ENCODE measurements at places on chromosomes 1 and 21.

- no peak for DNase-seq
Observed at GRCh38 chr1:55803429-55803828, 588.3 kb upstream of the USP24 start.

GRCh38 chr1:157156058-157156541 is 17.9 kb upstream of the ETV3 start:
- peak; percentile 57 for DNase-seq

- no peak for DNase-seq
Observed at GRCh38 chr1:34982820-34983376, 2.2 kb downstream of the TMEM35B start.

- DNase-seq: no peak
Observed at GRCh38 chr1:246170574-246171261, 336.4 kb downstream of the SMYD3 start.

DNA sequence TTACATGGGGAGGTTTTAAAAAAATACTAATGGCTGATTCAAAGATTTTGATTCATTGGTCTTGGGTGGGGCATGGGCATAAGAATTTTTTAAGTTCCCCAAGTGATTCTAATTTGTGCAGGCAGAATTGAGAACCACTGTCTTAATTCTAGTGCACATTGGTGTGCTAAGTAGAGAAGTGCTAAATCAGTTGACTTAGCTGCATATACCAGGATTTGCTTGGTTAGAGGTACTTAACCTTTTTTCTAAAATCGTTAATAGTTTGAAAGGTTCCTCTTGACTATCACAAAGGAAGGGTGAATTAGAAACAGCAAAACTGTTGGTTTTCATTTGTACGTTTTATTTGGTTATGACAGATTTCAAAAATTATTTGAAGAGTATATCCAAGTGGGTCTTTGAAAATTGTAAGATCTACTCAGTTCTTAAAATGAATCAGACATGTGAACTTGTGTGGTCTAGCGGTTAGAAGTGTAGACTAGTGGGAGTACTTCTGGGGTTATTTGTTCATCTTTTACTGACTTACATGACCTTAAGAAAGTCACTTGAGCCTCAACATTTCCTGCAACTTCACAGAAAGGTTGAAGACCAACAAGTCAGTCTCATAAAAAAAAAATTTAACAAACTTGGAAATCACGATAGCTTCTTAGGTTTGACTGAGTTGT is 66.7 kb downstream of the RPAP2 start:
- no peak for DNase-seq

- no peak for DNase-seq
Observed at GRCh38 chr1:208857465-208857864, 613.3 kb upstream of the PLXNA2 start.

GRCh38 chr1:180092931-180093650 is 61.6 kb upstream of the QSOX1 start:
- DNase-seq: no peak

DNA sequence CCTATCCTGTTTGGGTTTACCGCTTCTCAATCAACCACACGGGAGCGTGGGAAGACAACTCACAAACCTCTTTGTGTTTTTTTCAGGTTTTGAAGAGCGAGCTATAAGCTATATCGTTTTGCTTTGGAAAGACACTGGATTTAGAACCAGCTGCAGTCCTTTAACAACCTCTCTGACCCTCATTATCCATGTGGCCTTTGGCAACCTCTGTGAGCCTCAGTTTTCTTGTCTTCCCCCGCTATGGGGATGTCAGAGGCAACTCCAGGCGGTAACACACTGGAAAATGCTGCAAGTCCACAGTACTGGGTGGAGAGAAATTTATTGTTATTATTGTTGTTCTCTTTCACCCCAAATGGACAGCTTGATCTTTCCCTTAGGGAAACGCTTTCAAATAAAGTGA is 100.0 kb downstream of the ETS2 start:
- DNase-seq: no peak

GRCh38 chr21:28224191-28224726 is 768.4 kb downstream of the LTN1 start:
- no peak for DNase-seq

DNA sequence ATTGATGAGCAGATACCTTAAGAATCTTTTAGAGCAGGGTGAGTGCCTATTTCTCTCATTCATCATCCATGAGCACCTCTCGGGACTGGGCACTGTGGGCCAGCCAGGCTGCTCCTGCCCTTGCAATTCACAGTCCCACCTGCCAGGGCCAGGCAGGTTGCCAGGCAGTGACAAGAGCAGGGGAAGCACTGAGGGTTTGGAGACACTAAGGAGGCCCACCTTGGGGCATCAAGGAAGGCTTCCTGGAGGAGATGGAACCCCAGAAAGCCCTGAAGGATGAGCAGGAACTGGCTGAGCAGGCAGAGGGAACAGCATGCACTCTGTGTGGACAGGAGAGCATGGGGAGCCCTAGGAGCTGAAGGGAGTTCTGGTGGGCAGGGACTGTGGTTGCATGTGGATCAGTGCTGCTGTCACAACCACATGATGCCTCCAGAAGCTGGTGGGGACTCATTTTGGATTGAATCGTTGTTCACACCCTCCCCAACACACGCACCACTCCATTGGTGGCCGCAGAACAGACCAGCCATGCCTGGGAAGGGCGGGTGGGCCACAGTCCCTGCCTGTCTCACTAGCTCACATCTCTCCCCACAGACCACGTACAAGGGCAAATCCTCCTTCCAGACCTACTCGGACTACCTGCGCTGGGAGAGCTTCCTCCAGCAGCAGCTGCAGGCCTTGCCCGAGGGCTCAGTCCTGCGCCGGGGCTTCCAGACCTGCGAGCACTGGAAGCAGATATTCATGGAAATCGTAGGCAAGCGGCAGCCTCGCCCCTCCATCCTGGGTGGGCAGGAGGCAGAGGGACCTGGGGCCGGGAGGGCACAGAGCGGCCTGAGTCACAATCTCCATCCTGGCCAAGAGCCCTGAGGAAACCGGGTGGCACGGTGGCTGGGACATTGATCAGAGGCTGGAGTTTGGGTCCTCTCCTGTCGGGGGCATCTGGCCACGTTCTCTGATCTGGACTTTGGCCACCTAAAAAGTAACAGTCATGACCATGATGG is 55.1 kb downstream of the DISP3 start:
- DNase-seq: no peak

DNA sequence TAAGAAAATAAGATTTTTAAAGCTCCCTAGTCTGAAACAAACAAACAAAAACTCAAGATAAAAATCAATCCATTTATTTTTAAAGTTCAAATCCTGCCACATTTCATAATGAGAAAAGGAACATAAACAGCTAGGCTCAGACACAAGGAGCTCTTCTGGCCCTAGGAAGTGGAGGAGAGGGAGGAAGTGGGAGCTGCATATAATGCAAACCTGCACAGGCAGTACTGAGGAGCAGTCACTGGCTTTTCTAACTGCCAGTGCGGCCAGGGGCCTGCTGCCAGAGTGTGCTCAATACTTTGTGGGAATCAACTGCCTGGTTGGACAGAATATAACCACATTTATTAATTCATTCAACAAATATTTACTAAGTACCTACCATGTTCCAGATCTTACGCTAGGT is 139.8 kb upstream of the SPATA6 start:
- DNase-seq: no peak

GRCh38 chr1:193416226-193417024 is 230.0 kb upstream of the B3GALT2 start:
- DNase-seq: no peak

- no peak for DNase-seq
Observed at GRCh38 chr1:9013819-9014218, 12.4 kb downstream of the SLC2A7 start.

GRCh38 chr1:44266400-44267344 is 53.4 kb downstream of the DMAP1 start:
- no peak for DNase-seq

- DNase-seq: no peak
Observed at GRCh38 chr1:236320671-236321070, 38.9 kb upstream of the ERO1B start.

DNA sequence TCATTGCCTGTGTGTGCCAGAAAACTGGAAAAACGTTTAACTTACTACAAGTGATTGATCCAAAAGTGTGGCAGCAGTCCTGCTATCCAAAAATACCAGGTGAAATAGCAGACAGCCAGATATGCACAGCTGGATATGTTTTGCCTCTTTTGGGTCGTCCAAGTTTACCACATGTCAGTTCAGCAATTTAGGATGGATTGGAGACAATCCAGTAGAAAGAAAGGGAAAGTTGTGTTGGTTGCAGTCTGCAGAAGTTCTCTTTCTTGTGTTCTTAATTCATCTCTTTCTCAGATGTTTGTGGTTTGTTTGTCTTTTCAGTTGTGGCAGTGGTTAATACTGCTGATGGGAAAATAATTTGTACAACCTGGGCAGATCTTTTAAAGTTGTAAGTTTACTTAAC is 645.0 kb downstream of the PTPRC start:
- no peak for DNase-seq

GRCh38 chr1:88973520-88974137 is 18.8 kb downstream of the KYAT3 start:
- no peak for DNase-seq

- no peak for DNase-seq
Observed at GRCh38 chr1:186519982-186520381, 59.1 kb upstream of the PDC start.

DNA sequence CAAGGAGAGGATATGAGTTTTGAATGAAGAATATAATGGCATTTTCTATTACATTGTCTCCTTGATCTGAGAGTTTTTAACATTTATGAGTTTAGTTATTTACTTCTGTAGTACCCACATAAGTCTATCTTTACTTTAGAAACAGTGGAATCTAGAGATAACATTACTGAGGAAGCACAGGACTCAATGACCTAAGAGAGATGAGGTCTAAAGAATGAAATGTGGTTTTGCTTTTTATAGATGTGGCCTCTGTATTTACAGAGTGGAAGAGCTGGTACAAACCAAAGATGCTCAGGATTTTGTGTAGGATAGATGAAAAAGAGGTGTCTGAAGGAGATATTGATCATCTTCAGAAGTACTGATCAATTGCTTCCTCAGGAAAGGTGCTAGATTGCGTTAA is 177.3 kb downstream of the KCTD3 start:
- DNase-seq: no peak

- DNase-seq: no peak
Observed at GRCh38 chr1:196091397-196092135, 516.7 kb downstream of the KCNT2 start.

DNA sequence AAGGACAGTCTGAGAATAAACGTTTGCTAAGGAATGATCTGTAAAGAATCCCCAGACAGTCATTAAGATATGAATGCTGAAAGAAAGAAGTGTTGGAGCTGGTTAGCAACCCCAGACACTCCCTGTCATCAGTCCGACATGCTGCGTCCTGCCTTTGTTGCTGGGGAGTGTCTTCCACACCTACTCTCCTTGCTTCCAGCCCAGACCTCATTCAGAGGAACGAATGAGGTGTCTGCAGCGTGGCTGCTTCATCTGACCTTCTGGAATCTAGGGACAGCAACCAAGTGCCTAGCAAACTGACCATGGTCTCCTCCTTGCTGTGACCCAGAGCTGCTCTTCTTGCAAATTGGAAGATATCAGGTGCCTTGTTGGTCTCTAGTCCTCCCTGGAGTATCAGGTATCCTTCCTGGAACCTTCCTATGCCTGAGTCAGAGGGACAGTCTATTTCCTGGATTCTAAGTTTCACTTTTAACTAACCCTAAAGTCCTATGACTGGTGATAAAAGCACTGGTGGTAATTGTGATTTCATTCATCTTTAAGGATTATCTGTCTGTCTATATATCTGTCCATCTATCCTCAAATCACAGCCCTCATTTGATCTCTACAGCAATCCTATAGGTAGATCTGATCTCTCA is 45.3 kb downstream of the NFASC start:
- DNase-seq: no peak

- DNase-seq: no peak
Observed at GRCh38 chr1:161932668-161933067, 91.0 kb downstream of the OLFML2B start.

DNA sequence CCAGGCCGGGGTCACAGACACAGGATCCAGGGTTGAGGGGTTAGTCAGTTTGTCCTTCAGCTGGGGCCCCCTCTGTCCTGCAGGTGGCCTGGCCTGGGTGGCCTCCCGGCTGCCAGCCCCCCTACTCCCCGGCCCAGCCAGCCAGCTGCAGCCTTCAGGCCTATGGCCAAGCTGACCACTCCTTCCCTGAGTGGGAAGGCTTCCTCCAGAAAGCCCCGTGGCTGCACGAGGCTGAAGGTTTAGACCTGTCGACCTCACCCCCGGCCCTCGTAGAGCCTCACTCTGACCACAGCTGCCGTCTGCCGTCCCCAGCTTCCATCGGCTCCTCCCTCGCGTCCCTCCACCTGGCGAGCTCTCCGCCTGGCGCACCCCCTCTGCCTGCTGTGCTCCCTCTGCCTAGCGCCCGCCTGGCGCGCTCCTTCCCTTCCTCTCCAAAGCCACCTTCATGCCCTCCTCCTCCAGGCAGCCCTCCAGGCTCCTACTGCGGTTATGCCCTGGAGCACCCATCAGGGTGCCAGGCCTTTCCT is 9.6 kb downstream of the TTLL10 start:
- DNase-seq: no peak

DNA sequence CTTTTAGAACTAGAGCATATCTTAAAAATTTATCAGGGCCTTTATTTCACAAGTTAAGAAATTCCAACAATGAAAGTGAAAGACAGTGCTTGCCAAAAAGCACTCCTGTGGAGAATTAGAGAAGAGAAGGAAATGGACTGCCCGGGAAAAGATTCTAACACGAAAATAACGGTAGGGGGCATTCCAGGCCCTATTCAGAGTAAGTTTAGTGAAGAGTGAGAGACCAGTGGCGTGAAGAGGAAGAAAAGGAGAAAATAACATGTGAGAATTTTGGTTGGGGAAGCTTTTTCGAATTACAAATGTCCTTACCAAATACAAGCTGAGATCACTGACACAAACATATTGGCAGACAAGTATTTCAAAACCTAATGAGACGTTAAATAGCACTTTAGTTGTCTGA is 38.4 kb upstream of the RBM34 start:
- no peak for DNase-seq

- DNase-seq: no peak
Observed at GRCh38 chr1:235852887-235853286, 13.8 kb downstream of the LYST start.

- DNase-seq: no peak
Observed at GRCh38 chr1:191953526-191953925, 204.7 kb upstream of the RGS18 start.

GRCh38 chr1:103327054-103327719 is 198.3 kb upstream of the RNPC3 start:
- DNase-seq: no peak

- DNase-seq: no peak
Observed at GRCh38 chr21:28959367-28960099, 33.1 kb downstream of the LTN1 start.

- no peak for DNase-seq
Observed at GRCh38 chr1:86156566-86157455, at the start of gene COL24A1. Gene COL24A1 (minus strand): TSS chr1:86156772. CDS start chr1:86156396, 376 bp downstream.

GRCh38 chr1:67792103-67792502 is 41.2 kb downstream of the GNG12 start:
- no peak for DNase-seq

Data from activated T-helper 1 cell treated with anti-CD3 and anti-CD28 coated beads, Interleukin-2, amount 50 U/mL, for 16 hours (primary cell).